Astrocyte of the cerebellum (primary cell): ENCODE measurements at places on chromosomes 4 and X.

DNA sequence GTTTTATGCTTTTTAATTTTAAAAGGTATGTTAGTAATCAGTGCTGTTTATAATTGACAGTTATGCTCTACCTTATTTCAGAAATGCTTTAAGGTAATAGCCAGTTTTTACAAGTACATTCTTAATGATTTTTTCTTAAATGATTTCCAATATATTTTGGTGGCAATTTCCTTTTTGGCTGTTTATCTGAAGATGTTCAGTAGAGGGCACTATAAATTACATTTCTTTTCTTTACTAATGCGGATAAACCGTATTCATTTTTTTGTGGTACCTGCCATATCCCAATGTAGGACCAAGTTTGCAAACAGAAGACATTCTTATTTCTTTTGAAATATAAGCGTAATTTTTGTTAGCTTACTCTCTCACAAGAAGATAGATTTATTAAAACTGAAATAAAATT, 65.4 kb downstream of the CCKAR start:
- no peak for DNase-seq

- no peak for DNase-seq
Measured at GRCh38 chrX:17605676-17606075, 131.6 kb upstream of the SCML1 start.

- DNase-seq, result no peak
Measured at GRCh38 chr4:113534711-113535110, 226.8 kb downstream of the CAMK2D start.

DNA sequence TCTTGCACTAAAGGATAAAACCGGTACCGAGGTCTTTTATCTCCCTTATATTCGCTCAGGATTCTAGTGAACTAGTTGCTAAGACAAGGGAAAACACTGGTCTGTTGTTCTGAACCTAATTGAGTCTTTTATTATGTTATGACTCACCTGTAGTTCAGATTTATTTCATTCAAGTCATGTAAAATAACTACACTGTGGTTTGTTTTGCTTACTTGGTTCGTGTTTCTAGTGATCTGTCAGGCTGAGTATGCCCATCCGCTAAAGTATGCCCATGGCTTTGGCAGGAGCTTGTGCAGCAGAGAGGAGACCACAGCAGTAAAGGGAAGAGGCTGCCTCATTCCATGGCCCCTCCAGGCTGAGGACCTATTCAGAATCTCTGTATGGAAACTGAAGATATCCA, 126.1 kb downstream of the AFF1 start:
- peak; percentile 50 for DNase-seq

DNA sequence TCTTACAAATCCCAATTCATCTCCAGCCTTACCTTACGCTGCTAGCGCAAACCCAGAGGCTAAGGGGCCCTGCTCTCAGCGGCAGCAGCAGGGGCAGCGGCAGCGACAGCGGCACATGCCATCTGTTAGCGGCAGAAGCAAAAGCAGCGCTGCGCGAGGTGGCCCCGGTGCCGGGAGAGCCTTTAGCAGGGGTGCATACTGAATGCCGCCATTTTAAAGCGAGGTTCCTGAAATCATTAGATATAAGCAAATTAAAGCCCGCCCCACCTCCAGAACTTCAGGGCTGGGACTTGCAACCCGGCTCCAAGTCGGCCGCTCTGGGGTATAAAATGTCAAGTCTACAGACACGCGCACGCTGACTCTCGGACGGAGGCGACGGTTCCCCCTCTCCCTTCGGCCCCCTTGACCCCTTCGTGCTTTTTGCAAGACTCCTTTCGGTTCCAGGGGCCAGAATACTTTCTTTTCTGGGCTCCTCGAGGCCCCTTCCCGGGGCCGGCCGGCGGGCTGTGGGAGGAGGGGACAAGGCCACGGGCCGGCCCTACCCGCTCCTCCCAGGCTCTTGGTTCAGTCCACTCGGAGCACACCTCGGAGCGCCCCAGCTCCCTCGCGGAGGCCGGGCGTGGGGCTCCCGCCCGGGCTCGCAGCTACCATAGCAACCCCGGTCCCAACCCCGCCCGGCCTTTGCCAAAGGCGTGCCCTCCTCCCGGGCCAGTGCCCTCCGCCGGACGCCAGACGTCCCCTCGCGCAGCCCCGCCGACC, at the start of gene MBNL3:
Gene MBNL3 (minus strand): TSS at position 220 of the 759 bp plus-strand sequence. CDS start 49,427 bp downstream, outside the sequence.
- DNase-seq, result no peak

GRCh38 chr4:111360906-111361305, 738.0 kb upstream of the PITX2 start:
- no peak for DNase-seq

DNA sequence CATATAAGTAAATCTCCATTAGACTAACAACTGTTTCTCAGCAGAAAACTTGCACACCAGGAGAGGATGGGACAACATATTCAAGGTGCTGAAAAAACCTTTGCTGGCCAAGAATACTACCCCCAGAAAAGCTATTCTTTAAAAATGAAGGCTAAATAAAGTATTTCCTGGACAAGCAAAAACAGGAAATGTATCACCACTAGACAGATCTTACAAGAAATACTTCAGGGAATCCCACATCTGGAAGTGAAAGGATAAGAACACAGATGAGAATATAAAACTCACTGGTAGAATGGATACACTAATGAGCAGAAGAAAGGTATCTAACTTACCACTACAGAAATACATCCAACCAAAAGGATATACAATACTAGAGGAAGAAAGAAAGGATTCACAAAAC, 27.0 kb upstream of the ADH1C start:
- DNase-seq, result no peak

DNA sequence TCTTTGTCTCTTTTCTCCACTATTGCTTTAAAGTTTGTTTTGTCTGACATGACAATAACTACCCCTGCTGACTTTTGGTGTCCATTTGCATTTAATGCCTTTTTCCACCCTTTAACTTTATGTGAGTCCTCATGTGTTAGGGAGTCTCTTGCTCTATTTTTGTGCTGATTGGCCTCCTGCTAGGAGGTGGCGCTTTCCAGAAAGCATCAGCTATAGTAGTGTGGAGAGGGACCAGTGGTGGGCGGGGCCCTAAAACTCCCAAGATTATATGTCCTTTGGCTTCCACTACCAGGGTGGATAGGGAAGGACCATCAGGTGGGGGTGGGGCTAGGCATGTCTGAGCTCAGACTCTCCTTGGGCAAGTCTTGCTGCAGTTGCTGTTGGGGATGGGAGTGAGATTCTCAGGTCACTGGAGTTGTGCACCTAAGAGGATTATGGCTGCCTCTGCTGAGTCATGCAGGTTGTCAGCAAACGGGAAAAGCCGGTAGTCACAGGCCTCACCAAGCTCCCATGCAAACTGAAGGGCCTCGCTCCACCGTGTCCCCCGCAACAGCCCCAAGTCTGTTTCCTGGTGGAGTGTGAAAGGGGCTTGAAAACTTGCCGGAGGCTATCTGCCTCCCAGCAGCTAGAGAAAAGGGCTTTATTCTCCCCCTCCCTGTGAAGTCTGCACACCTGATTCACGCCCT, 156.3 kb downstream of the CPEB2 start:
- no peak for DNase-seq

GRCh38 chr4:7647600-7648543, 213.1 kb upstream of the PSAPL1 start:
- no peak for DNase-seq

GRCh38 chr4:53156896-53157295, 209.0 kb downstream of the SCFD2 start:
- DNase-seq, result no peak

GRCh38 chr4:87982446-87983010, 7.0 kb downstream of the SPP1 start:
- DNase-seq, result no peak

- no peak for DNase-seq
Measured at GRCh38 chr4:140718241-140718952, 37.8 kb downstream of the TBC1D9 start.

DNA sequence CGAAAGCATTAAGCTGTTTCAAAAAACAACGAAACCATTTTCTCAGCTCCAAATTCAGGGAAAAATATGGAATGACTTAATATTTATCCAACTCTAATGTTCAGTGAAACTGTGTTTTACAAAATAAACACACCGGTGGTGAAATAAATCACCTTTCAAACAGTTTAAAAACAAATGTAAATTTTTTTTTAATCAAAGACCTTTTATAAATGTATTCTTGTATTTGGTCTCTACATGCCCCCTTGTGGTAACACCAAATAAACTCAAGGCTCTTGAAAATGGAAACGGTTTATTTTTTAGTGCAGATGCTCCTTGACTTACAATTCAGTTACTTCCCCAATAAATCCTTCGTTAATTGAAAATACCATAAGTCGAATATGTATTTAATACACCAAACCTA, 45.8 kb upstream of the ITM2A start:
- no peak for DNase-seq

GRCh38 chrX:133881007-133881406, 104.4 kb downstream of the GPC3 start:
- no peak for DNase-seq

- no peak for DNase-seq
Measured at GRCh38 chr4:87919941-87920340, 55.6 kb upstream of the SPP1 start.

GRCh38 chr4:3628868-3629175, 96.6 kb upstream of the LRPAP1 start:
- no peak for DNase-seq

- no peak for DNase-seq
Measured at GRCh38 chrX:151402719-151403390, 5.8 kb downstream of the VMA21 start.

- DNase-seq, result no peak
Measured at GRCh38 chrX:84415140-84415539, 87.1 kb downstream of the HDX start.

DNA sequence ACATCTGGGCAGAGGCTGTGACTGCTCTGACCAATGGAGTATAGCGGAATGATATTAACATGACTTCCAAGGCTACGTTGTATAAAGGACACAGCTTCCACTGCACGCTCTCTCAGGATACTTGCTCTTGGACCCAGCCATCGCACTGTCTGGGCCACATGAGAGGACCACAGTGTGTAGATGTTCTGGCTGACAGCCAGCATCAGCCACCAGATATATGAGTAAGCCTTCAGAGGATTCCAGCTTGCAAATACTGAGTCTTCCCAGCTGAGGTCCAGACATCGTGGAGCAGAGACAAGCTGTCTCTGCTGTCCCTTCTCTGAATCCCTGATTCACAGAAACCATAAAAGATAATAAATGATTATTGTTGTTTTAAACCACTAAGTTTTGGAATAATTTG, 146.8 kb upstream of the USP9X start:
- no peak for DNase-seq

GRCh38 chr4:108270466-108271450, 102.0 kb upstream of the LEF1 start:
- DNase-seq, result peak; percentile 53

GRCh38 chr4:27206009-27206408, 345.4 kb downstream of the STIM2 start:
- DNase-seq, result no peak

DNA sequence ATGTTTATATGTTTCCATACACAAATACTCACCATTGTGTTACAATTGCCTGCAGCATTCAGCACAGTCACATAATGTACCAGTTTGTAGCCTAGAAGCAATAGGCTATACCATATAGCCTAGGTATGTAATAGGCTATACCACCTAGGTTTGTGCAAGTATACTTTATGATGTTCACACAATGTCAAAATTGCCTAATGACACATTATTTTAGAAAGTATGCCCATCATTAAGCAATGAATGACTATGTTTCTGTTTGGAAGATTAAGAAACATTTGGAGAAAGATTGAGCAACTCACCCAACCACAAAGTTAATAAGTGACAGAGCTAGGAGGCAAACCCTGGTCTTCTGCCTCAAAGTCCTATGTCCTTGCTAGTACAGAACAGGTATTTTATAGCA, 96.8 kb upstream of the GRIA3 start:
- DNase-seq, result no peak

DNA sequence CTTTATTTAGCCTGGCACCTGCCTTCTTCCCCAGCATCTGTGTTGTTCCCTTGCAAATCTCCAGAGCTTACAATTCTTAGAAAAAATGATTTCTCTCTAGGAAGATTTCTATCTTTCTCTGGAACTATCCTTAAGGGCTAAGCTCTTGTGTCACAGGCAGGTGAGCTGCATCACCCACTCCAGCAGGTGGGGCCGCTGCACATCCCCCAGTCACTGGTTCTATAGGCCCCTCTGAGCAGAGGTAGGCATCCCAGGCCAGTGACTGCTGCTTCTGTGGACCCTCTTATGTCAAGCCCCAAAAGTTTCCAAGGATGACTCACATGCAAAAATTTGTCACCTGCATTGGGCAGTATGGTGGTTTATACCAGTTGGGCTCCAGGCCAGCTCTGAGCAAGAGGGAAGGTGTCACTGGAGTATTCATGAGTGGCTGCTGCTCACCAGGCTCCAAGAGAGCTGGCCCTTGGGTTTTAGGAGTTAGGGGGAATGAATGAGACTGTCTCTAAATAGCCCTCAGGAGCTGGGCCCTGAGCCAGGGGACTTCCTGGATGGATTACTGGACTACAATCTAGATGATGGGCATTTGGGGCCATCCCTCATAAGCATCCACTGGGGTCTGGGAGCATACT, 208.1 kb upstream of the EOLA2 start:
- DNase-seq, result no peak

GRCh38 chrX:81201071-81201470, 642 bp downstream of the HMGN5 start:
- no peak for DNase-seq

- peak; percentile 36 for DNase-seq
Measured at GRCh38 chrX:3501833-3502535, 155.5 kb upstream of the MXRA5 start.

DNA sequence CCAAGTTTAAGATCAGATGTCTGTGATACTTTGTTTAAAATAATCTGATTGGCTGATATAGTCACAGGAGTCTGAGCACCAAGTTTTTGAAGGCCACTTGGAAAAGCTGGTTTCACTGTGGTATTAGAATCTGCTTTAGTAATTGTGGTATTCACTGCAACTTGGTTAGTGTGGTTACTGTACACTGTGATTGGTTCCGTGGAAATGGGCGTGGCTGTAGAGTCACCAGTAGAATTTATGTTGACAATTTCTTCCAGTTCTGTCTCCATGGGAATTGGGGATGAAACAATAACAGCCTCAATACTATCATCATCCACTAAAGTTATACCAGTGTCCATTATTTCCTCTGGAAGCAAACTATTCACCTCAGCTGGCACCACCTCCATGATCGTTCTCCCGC, 26.2 kb downstream of the LIN54 start:
- peak; percentile 47 for DNase-seq

GRCh38 chr4:140116442-140117104, 37.4 kb downstream of the MAML3 start:
- no peak for DNase-seq
